ENCODE measurements at places on chromosomes 16 and 17.

DNA sequence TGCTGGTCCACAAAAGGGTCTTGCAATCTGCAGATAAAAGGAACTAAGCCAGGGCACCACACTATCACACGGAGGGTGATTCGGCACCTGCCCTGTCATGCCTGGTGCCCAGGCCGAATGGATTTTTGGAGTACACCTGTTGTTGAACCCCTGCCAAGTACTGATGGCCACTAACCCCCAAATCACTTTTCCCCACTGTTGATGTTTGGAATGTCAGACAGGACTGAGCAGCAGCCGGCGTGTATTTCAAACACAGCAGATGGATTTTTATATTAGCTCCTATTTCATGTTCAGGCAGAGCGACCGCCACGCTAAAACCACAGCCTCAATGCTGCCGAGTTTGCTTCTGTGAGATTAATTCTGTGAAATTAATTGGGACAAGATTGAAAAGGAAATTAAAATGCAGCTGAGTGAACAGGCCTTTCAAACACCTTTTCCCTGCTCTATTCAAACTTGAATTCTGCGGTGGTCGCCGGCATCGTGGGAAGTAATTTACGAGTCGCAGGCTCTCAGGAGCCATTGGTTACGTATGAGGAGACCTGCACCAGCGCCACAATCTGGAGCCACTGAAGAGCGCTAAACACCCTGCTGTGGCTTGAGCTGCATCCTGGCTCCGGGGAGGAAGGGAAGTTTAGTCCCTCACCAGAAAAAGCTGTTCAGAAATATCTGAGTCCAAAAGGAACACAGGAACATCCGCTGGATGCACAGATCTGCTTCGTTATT lies 48.5 kb downstream of the SNX11 start:
- no peak for DNase-seq

DNA sequence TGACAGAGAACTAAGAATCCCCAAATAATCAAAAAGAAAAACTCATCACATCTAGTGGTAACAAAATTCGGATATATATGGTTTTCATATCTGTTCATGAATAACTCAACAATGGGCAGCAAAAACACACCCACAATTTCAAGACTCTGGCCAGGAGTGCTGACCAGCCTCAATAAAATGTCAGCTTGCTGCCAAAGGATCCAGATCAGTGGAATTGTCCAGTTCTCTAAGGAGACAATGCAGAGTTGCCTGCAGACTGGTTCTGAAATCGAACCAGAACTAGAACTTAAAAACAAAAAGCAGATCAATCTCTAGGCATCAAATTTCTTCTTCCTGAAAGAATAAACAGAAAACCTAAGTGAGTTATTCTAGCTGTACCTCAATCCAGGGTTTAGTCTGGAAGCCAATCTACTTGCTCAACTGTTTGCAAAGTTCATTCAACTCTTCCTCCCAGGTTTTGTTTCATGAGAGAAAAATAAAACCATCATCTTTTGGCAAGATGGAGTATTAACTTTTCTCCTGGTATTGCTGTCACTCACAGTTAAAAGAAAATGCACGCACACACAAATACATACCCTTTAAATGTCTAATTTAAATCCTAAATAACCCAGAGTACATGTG lies 61.0 kb downstream of the CFDP1 start:
- no peak for DNase-seq

DNA sequence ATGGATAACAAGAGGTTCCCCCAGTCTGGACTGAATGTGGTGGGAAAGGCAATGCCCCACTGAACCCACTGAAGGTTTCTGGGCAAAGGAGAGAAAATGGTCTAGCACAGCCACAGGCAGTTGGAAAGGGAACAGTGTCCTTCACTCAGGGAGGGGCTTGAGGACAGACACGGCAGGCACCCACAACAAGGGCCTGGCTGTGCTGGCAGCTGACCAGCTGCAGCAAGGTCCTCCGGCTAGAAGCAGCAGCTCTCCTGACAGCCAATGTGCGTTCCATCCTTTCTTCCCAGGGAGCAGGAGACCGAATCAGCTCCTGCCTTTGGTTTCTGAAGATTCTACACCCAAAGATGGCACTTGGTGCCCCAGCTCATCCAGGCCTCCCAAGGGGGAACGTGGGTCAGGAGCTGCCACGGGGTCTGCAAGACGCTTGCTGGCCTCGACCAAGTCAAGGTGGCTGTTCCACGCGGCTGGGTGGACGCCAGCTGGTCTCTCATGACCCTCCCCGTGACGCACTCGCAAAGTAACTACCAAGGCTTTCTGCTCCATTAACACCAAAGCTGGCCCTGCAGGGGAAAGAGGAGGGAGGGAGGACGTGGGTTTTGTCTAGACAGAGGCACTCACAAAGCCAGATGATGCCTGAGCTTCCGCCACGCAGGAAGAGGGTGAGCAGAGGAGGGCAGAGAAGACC lies 11.1 kb downstream of the ABR start:
- peak; percentile 55 for DNase-seq

GRCh38 chr17:72726936-72727335 lies 365.6 kb downstream of the SLC39A11 start:
- no peak for DNase-seq

GRCh38 chr17:79948406-79948944 lies 87.2 kb downstream of the TBC1D16 start:
- no peak for DNase-seq

DNA sequence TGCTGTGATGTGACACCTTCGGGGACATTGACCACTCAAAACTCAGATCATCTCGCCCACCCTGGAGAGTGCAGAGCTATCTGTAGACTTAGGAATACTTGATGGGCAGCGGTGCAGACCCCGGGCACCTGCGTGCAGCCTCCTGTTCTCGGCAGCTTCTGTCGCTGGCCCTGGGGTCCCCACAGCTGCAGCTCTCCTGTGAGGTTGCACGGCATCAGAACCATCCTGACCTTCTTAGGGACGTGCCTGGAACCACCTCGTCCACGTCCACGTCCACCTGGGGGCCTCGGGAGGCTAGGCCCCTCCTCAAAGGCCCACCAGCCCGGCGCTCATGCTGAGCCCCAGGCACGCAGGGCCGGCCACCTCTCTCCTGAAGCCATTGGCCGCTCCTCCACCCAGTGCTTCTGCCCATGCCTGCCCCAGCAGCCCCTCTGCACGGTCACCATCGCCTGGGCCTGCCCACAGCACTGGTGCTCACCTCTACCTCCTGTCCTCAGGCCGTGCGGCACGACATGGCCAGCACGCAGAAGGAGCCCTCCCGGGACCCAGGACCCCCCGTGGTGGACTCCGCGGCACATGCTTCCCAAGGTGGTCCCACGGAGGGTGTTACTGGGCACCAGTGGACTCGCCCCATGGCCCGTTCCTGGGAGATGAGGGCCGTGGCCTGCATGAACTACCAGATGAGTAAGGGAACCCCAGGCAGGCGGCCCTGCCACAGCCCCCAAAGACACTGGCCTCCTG lies 2.3 kb upstream of the WFIKKN1 start:
- DNase-seq, result no peak

DNA sequence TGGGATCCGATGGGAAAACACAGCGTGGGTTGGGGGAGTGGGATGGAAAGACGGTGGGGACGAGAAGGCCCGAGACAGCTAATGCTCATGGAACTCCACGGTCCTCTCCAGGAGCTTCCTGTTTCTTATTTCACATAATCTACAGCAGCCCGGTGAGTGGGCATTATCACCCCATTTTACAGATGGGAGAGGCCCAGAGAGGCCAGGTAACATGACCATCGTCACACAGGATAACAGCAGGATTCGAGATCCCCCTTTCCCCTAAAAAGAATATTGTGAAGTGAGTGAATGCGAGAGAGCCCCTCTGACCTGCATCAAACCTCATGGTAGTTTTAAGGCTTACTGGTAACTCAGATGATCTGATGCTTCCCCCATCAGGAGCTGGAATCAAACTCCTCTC lies 12.0 kb downstream of the CIBAR2 start:
- DNase-seq, result no peak

GRCh38 chr17:61323909-61324868 lies 75.5 kb upstream of the TBX2 start:
- DNase-seq, result no peak

GRCh38 chr16:74982256-74982655 lies 2.7 kb downstream of the WDR59 start:
- DNase-seq, result no peak

- DNase-seq, result no peak
Observed at GRCh38 chr17:79917902-79918484, 78.8 kb upstream of the CBX4 start.
